ENCODE measurements at places on chromosomes 16 and 17.

DNA sequence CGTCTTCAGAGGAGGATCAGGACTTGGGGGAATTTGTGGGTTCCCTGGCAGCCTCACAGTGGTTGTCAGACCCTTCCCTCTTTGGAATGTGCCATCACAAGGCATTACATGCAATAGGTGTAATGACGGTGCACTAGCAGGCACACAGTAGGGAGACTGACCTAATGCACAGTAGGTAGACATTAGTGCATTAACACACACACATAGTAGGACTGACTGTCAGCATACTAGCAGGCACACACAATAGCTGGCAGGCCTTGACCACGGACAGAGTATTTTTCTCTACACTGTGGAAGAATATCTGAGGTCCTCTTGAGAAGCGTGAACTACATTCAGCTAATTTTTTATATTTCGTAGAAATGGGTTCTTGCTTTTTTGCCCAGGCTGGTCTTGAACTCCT lies 10.9 kb upstream of the UBALD2 start:
- DNase-seq: no peak

GRCh38 chr17:28325211-28325610 lies 6.2 kb downstream of the TMEM97 start:
- DNase-seq: no peak

DNA sequence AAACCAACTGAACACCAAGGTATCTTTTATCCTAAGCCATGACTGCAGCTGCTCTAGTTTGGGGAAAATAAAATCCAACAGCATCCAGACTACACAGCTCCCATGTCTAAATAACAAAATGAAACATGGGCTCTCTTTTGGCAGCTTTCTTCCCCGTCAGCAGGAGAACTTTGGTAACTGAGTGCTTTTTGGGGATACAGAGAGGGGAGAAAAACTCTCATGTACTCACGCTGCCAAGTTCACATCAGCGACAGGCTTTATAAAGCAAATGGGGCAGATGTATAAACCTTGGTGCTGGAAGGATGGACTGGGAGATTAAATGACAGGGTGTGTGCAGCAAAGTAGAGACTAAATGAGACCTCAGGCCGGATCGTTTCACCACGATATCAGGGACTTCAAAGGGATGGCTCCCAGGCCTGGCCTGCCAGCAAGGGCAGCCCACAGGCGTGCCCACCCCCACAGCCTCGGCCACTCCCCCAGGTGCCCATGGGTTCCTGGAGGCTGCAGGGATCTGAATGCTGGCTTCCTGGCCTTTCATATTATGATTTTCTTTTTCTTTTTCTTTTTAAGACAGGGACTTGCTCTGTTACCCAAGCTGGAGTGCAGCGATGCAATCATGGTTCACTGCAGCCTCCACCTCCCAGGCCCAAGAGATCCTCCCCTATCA lies 174.6 kb downstream of the ZNF423 start:
- DNase-seq: no peak

DNA sequence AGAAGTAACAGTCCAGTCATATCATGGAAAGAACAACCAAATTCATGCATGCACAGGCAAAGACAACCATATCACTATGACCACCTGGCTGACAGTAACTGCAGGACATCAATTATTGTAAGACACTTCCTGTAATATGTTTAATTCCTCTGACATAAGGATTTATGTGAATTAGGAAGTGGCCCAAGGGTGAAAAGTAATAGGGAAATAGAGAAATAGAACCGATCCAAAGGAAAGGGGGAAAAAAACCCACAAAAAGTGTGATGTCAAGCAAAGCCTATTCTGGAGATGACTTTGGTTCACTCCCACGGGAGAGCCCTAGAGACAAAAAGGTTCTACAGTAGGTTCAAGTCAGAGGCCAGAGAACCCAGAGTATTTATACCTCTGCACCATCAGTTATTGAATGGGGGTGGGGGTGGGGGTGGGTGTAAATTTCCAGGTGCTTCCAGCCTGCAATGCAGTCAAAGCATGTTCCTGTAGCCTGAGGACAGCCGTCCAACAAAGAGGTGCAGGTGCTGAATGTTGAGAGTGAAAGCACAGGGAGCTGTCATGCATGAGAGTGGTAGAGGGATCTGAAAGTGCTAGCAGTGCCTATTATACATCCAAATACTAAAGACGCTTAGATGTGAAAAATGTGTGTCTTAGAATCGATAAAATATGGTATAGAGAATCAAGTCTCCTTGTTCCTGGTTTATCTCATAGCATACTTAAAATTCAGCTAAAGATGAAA lies 95.6 kb upstream of the HLF start:
- DNase-seq: no peak

- peak; percentile 62 for DNase-seq
Measured at GRCh38 chr16:15777533-15778203, 79.2 kb downstream of the MYH11 start.

GRCh38 chr17:33072421-33073161 lies 80.9 kb downstream of the SPACA3 start:
- no peak for DNase-seq

DNA sequence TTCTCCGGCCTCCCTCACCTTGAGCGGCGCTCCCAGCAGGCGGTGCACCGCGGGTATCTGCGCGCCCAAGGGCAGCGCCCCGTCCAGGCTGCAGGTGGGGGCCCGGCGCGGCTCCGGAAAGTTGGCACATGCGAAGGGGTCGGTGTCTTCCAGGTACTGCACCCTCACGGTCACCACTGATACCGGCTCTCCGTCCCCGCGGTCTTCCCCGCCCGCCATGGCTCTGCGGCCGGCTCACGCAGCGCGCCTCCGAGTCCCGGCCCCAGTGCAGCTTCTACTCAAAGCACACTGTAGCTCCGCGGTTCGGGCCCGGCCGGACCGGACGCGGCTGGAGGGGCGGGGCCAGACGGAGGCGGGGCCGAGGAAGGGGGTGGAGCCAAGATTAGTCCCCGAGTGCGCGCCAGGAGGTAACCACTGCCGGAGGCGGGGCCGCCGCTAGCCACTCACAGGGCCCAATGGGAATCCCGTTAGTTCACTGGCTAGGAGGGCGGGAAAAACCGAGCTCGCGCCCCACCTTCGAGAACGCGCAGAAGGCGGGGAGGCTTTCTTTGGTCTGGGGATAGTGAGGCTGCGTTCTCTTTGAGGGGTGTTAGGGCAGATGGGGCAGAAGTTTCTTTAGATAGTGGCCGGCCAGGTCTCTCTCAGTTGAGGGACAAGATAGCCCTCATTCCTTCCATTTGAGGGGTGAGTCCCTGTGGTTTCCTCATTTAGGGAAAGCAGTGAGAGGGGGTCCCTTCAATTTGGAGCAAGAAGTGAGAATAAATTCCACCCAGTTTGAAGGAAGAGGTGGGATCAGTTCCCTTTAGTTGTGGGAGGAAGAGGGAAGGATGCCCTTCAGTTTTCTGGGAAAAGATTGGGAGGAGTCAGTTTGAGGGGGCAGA lies at the start of gene FHOD1:
Gene FHOD1 (minus strand): TSS at position 290 of the 881 bp plus-strand sequence. CDS start 71 bp downstream, at position 219.
- DNase-seq: peak; percentile 92

- DNase-seq: peak; percentile 45
Measured at GRCh38 chr16:15607700-15608396, 35.1 kb downstream of the MARF1 start.
